ENCODE measurements at places on chromosomes 3 and 15. TPM values are rescaled to one million over a fixed set of nuclear protein-coding genes. Genes with fewer than 3 reads are reported as not detected.

- no peak for DNase-seq
Measured at GRCh38 chr3:188433521-188434150, 279.7 kb downstream of the LPP start.

DNA sequence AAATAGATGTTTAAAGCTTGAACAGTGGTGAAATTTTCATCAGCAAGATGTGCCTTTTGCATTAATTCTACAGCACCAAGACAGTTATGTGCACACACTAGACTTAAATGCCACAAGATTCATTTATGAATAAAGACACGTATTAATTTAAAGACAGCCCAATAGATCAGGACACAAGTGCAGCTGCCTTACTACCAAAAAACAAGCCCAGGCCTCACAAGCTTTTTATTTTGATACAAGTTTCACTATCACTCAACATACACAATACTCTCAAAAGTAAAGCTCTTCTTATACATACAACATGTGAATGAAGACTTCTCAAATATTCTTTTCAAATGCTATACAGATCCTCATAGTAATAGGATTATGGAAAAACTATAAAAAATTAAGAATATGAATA, 2.4 kb downstream of the ACAP2 start:
- DNase-seq: no peak

The BTLA gene
- polyA plus RNA-seq: not detected

DNA sequence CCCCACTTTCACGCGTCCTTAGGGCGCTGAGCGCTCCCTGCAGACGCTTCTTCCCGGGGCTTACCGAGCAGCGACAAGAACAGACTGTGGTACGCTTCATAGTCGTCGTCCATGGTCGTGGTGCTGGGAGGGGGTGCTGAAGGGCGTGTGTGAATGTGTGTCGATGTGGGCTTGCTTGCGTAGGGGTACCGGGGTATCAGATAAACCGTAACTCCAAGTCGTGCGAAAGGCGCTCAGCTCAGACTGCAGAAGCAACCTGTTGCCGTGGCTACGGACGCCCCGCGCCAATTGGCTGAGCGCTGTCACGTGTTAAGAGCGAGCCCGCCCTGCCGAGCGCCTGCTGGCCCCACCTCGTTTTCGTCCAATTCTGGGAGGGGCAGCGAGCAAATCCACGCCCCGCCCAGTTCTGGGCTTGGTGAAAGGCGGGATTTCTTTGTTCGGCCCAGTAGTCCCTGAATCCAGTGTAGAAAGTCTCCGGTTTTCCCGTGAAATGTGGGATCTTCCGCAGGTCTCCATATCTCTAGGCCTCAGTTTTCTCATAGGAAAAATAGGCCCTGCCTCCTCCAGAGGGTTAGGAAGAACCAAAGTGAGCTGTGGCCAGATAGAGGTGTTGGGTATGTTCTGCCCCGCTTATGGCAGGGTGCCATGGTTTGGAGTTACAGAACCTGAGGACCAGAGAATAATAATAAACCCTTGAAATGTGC, at the start of gene EFCAB12:
TSS of gene EFCAB12 (minus strand) at position 261 of the 704 bp plus-strand sequence. CDS start at position 113, 148 bp downstream.
- peak; percentile 66 for DNase-seq

The PLIN1 gene
- polyA plus RNA-seq: 0.06 TPM

GRCh38 chr15:78301326-78301725, 1.9 kb upstream of the SKIC8 start:
- no peak for DNase-seq

DNA sequence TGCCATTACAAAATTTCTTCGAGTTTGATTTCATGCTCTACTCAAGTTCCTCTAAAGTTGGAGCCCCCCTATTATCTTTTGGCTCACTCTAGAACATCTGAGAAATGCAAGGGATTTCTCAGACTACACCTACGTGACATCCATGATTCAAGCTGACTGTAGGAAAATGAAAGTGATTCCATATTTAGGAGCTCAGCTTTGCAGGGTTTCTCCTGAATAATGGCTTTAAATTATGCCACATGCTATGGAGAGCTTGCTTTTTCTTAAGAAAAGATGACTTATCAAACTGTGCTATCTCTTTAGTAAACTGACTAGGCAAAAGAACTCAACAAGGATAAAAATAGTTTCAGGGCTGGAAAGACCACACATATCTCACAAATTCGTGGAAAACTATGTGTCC, 292.1 kb downstream of the LSAMP start:
- no peak for DNase-seq

DNA sequence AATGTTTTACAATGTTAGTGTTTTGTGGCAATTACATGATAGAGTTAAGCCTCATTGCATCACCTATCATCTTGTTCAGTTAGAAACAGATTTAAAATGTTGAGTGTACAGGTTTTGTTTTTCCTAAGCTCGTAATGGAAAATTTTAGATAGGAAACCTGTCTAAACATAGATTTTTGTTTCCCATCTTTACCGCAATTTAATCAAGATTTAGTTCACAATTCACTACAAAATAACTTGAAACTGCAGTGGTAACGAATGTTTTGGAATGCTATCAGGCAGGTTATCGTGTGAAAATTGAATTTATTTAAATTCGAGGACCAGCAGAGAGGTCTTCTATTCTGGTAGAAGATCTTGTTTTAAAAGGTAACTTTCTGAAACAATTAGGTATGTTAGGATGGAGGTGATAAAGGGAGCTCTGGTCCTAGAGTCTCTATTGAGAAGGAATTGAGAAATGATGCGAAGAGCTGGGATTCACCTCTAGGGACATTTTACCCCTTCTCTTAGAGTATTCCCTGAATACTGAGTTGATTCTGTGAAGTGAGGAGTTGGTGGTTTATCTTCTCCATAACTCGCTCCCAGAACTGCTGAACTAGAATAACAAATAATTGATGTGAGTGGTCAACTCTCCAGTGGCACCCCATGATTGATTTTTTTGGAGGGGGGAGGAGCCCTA, 1.4 kb downstream of the DOCK3 start:
- no peak for DNase-seq

- no peak for DNase-seq
Measured at GRCh38 chr15:41988896-41989572, 16.7 kb upstream of the EHD4 start.

- no peak for DNase-seq
Measured at GRCh38 chr3:123334056-123334455, 114.8 kb downstream of the ADCY5 start.

DNA sequence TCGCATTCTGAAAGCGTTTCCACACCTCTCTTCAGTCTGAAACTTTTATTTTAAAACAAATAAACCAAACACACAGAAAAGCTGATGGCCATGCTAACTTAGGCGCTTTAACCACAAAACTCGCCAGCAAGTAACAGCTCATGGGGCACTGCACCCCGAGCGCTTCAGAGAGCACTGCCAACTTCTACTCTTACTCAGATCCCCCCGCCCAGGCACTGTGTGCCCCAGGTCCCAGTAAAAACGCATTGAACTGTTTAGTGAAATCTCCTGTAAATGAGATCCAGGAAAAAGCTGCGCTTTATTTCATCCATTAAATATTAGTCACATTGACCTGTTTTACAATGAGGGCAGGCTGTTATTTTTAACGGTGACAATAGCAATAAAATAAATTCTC, 99.7 kb downstream of the LRIG1 start:
- no peak for DNase-seq

- DNase-seq: no peak
Measured at GRCh38 chr3:74445541-74445940, 168.9 kb downstream of the CNTN3 start.

- no peak for DNase-seq
Measured at GRCh38 chr3:14238356-14238755, 59.7 kb downstream of the LSM3 start.

DNA sequence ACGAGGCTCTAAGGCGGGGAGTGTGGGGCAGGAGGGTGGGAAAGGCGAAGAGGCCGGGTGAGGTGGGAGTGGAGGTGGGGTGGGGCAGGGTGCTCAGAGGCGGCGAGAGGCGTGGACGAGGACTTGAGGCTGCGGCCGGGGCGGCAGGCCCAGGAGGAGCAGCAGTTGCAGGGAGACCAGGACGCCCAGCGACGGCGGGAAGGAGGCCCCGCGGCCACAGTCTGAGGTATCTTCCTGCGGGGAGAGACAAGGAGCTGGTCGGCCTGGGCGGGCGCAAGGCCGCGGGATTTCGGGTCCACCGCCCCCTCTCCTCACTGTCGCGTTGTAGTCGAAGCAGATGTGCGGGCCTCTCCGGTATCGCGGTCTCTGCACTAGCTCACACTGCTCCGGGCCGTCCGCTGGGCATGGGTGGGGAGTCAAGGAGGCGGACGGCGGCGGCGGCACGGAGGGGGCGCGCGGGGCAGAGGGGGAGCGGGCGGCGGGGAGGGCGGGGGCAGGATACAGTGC, 5.3 kb upstream of the TMEM115 start:
- DNase-seq: no peak

All from BJ (cell line).